ENCODE measurements at places on chromosomes 11 and 22.

DNA sequence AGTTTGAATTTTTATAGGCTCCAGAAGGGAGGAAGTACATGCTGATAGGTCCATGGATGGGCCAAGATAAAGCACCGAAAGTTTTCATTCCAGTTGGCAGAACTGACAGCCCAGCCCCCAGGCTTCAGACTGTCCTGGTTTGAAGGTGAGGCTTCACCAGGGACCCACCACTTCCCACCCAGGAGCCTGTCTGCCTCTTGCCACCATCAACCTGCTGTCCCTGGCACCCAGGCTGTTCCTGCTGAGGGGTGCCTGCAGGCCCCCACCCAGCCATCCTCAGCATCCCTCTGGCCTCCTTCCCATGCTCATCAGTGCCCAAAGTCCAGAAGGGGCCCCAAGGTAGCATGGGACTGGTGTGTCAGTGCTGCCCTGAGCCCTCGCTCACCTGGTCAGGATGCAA is 463.9 kb downstream of the NELL1 start:
- DNase-seq, result no peak

DNA sequence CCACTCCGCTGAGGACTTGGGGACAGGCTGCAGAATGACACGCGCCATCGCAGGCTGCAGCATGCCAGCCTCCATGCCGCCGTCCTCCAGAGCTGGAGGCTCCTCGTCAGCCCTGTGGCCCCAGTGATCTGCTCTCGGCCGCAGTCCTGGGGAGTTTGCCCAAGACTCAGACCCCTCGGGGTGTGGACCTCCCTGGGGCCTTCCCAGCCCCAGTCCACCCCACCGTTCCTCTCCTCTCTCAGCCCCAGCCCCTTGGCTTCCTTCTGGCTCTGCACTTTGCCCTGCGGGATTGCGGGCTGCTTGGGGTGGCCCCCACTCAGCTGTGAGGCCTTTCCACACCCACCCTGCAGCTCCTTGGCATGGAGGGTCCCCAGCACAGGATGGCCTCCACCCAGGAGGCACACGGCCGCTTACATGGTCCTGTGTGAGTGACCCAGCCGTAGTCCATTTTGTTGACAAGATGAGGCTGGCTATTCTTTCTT is 414.9 kb downstream of the TBC1D22A start:
- no peak for DNase-seq

DNA sequence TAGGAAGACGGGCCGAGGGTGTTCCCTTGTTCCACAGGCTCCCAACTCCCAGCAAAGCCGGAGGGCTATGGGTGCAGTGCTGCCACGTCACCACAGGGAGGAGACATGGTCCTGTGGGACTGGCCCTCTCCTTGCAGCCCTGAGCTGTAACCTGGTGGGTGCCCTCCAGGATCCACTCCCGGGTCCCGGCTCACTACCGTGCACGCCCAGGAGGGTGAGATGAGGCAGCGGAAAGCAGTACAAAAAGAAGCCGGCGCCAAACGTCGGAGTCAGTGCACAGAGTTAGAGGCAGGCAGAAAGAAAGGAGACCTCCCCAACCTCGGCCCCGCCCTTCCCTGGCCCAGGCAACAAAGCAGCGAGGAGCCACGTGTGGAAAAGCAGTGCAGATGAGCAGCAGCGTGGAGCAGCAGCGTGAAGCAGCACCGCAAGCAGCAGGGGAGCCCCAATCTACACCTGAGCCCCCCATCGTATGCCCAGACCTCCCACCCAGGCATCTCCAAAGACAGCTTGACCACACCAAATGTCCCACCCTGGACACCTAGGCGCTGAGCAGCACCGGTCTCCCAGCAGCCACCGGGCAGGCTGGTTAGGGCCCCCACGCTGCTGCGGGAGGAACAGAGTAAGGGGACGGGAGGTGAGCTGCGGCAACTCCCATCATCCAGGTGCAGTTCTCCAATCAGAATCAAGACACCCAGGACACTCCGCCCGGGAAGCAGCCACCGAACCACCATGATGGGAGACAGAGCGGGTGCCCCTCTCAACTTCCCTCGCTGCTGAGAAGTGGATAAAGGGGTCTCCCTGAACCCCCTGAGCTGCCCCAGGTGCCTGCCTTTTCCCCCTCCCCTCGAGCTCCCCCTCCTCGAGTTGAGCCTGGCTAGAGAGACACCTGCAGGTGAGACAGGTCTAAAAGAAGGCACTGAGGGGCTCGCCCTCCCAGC is 28.8 kb downstream of the IGSF9B start:
- peak; percentile 61 for DNase-seq

DNA sequence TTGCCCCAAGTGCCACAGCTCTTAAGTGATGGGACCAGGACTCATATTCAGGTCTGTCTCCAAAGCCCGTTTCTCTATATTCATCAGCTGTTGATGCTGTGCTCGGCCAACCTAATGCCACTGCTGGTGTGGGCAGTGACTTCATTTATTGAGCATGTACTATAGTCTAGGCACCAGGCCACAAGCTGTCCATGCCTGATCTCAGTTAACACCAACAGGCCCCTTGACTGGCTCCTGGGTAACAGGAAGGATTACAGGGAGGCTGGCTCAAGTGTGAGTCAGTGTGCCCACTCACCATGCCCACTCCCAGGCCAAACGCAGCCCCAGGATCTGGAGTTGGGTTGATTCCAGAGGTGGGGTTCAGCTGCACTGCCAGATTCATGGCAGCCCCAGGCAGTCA is 8.6 kb upstream of the CRYBB2 start:
- no peak for DNase-seq

DNA sequence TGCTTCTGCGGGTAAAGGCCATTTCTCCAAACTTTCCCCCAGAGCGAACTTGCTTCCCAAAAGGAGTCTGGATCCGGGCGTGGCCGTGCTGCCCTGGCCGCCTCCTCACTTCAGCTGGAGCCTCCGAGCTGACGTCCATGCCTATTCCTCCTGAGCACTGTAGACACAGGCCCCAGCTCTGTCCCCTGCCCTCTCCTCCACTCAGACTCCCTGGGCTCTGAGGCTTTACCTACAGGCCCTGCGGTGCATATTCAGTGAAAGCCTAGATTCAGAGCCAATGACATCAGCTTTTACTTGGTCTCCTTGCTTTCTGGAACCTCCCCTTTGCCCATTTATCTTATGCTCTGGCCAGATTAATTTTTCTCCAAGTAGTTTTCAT is 9.7 kb downstream of the LRP5 start:
- DNase-seq, result no peak

- DNase-seq, result no peak
Observed at GRCh38 chr11:72720047-72720446, 32.2 kb downstream of the ARAP1 start.

DNA sequence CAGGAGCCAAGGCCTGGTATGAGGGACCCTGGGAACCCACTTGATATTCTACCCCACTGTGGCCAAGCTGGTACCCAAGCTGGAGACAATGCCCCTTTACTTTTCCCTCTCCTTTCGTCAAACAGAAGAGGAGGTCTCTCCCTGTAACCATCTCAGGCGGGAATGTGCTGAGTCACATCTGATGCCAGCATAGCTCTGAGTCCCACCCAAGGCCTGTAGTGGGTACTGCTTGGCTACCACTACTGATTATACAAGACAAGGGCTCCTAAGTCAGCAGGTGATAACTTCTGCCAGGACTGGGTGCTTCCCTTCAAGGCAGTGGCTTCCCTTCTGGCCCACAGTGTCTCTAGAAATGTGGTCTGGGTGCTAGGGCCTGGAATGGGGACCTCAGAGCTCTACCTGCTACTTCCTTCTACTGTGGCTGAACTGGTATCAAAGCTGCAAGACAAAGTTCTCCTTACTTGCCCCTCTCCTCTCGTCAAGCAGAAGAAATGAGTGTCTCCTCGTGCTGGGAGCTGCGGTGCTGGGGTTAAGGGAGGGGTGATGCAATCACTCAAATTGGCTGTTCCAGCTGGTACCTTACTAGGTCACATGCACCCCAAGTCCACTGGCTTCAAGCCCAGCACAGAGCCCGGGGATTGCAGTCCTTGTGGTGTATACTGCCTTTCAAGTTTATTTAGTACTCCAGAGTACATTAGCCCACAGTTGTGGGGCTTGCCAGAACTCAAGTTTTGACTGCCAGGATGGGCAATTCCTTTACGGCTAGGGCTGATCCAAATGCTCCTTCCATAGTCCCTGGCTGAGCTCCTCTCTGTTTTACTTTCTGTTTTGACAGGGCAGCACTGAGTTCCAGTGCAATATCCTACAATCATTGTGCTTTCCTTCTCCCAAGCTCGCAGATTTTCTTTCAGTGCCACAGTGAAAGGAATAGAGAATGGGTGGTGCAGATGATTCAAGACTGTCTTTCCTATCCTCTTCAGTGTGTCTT is 419.7 kb upstream of the CNTN5 start:
- DNase-seq, result no peak

DNA sequence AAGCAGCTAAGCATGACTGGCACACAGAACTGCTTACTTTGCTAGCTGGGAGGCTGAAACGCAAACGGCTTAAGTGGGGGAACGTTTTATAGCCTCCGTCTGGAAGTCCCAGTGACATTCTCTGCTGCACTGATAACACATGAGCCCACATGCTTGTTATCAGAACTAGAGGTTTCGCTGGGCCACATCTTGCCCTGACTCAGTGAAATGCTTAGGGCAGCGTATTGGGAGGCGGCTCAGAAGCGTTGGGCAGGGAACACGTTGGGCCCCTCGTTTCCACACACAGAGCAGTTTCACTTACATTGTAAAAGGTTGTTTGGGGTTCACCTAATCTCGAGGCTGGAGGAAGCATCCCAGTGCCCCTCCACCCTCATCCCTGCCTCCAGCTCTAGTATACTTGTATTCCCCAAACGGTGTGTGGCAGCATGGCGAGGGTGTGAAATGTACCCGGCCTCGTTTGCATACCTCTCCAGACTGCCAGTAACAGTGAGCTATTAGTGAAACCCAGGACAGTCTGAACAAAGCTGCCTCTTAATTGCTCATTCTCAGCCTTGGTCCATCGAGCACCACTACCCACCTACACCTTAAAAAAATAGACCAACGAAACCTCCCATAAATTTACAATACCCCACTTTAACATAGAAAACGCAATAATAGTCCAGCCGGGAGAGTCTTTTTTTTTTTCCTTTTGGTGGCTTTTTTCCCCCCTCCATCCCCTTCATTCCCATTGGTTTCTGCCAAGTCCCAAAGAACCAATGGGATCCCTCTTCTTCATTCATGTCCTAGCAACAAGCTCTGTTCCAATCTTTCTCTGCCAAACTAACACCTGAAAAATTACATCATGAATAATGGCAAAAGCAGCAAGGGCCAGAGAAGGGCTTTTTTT is 218.8 kb upstream of the SORL1-AS1 start:
- DNase-seq, result no peak

GRCh38 chr22:46748908-46749675 is 11.0 kb upstream of the CERK start:
- no peak for DNase-seq

GRCh38 chr22:26623984-26624383 is 2.2 kb downstream of the CRYBA4 start:
- no peak for DNase-seq

DNA sequence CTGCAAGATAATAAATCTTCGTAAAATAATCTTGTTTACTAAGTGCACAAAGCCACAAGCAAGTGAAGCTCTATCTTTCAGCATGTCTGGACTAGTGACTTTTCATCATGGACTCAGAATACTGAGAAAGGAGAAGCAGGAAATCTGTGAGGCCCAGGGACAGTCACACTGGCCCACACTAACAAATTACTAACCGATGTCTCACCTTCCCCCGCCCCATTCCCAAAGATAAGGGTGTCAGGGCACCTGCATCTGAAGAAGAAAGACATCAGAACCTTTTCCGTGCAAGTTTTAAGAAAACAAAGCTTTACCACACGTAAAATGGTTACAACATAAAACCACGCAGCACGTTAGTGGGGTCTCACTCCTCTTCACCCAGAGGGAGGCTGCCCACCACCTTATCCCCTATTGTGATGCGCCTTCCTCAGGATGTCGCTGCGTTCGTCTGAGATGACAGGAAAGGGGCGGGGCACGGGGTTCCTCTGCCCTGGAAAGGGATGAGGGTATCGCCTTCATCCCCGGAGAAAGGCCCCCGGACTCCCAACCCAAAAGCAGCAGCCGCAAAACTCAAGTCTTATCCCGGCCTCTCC is 616 bp downstream of the BTBD10 start:
- peak; percentile 37 for DNase-seq

- DNase-seq, result no peak
Observed at GRCh38 chr11:10838881-10839280, 19.0 kb downstream of the ZBED5 start.

DNA sequence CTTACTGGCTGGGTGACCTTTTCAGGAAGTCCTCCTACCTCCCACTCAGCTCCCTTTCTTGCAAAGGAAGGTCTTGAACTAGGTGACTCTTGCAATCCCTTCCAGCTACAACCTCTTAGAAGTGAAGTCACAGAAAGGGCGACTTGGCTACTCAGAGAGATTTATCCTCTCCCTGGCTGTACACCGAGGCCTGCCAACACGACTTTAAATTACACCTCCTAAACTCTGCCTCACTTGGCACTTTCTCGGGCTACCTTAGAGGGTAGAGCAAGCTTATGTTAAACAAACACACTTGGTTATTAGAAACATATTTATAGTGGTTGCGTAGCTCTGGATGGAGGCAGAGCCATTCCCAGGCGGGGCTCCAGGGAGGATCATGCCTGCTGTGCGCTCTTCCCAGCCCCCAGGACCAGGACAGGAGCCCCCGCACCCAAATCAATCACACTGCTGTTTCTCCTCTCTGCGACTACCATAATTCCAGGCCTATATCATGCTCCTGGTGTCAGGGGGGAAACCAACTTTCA is 358.4 kb downstream of the BUD13 start:
- DNase-seq, result no peak

DNA sequence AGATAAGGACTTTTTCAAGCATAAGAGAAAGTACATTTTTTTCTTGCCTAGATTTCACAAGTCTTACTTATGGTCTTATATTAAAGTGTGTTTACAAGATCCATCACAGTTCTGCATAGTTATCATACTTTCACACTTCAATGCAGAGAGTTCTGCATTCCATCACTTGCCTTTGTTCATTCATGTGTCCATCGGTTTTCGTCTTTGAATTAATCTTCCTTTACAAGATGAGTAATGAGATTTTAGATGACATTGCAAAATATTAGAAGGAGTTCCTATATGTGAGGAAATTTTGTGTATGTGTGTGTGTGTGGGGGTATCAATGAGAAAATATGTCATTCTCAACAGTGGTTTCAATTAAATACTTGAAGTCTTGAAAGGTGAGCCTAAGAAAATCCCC is 98.1 kb upstream of the GUCY1A2 start:
- no peak for DNase-seq

GRCh38 chr11:11899401-11899800 is 57.6 kb downstream of the USP47 start:
- no peak for DNase-seq

All from stimulated activated CD4-positive, alpha-beta T cell treated with anti-CD3 and anti-CD28 coated beads, TNF-alpha, amount 100 ng/mL, for 48 hours (primary cell).